Breast epithelium (tissue), 4 donors: ENCODE measurements at places on chromosomes 12 and 14. TPM values are rescaled to one million over a fixed set of nuclear protein-coding genes. Genes with fewer than 3 reads are reported as not detected.

- H3K4me1 ChIP-seq = no peaks in the 10 kb centered on the region
- H3K27me3 ChIP-seq = no peaks in the 10 kb centered on the region
- no peaks in the 10 kb centered on the region for H3K36me3 ChIP-seq
- no peak overlapping the region for H3K4me3 ChIP-seq
- H3K27ac ChIP-seq = no peak overlapping the region
Observed at GRCh38 chr14:85333841-85334240, 196.1 kb upstream of the FLRT2 start.

GRCh38 chr12:29733060-29733459, 50.7 kb downstream of the TMTC1 start:
- H3K4me1 ChIP-seq = no peaks in the 10 kb centered on the region
- H3K27ac ChIP-seq = peak overlapping the region; percentile 26
- no peak for DNase-seq
- no peak overlapping the region for H3K4me3 ChIP-seq

IFT81 gene
- total RNA-seq = 9.4 TPM

BICDL1 gene
- 5.6 TPM for total RNA-seq

- no peaks in the 10 kb centered on the region for H3K27me3 ChIP-seq
- no peaks in the 10 kb centered on the region for H3K4me1 ChIP-seq
- no peaks in the 10 kb centered on the region for H3K36me3 ChIP-seq
Observed at GRCh38 chr12:105507311-105508038, 177.0 kb downstream of the C12orf75 start.

DNA sequence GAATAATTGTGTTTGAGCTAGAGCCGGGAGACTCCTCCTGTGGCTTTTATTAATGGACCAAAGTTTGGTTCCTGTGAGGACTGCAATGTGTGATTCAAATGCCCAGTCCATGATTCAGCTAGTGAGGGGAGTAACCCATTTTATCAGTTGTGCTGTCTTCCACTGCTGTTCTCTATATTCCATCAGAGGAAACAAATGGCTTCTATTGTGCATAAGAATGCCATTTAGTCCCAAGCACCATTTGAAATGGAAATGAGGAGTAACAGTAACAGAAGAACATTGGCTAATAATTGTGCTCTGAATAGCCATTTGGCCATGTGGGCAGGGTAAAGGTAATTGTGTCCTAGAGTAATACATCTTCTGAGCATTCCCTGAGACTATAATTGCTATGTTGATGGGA, 642.7 kb downstream of the DIO2 start:
- no peak for DNase-seq
- no peaks in the 10 kb centered on the region for H3K27me3 ChIP-seq
- no peaks in the 10 kb centered on the region for H3K4me1 ChIP-seq
- H3K4me3 ChIP-seq = no peak overlapping the region
- no peaks in the 10 kb centered on the region for H3K36me3 ChIP-seq

DNA sequence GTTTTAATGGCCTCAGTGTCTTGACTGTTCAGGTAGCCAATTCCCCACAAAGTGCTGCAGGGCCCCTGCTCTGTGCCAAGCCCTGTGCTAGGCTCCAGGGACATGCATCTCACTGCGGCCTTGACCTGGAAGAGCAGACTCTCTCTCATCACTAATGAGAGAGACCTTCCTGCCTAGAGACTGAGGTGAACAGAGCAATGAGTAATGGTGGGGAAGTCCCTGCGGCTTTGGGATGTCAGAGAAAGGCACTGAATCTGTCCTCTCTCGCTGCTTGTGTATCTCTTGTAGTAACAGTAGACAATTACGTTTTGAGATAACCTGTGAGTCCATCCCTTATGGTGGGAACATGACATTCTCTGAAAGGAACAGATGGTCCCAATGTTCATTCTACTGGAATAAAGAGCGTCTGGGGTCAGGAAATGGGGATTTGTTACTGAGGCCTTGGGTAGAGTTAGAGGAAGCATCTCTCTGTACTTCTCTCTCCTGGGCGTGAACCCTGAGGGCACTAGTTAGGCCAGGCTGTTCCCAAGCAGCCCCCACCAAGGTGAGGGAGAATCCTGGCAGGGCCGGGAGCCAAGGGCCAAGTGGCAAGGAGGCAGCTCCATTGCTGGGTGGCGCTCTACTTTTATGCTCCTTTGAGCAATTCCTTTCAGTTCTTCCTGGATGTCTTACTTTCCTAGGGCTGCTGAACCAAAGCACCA, 13.5 kb downstream of the NFATC4 start:
- no peak for DNase-seq
- no peak overlapping the region for H3K27ac ChIP-seq
- H3K36me3 ChIP-seq = no peaks in the 10 kb centered on the region
- no peak overlapping the region for H3K4me3 ChIP-seq

CNTN1 gene
- total RNA-seq = 1.1 TPM

GRCh38 chr12:63822352-63822751, 22.1 kb upstream of the SRGAP1 start:
- H3K27ac ChIP-seq = no peak overlapping the region
- H3K4me3 ChIP-seq = no peak overlapping the region
- no peaks in the 10 kb centered on the region for H3K4me1 ChIP-seq
- no peaks in the 10 kb centered on the region for H3K27me3 ChIP-seq

TEX52 gene
- total RNA-seq = not detected

TAS2R10 gene
- 1.3 TPM for total RNA-seq

- H3K4me1 ChIP-seq = no peaks in the 10 kb centered on the region
- no peak overlapping the region for H3K27ac ChIP-seq
- H3K4me3 ChIP-seq = no peak overlapping the region
- no peak for DNase-seq
Observed at GRCh38 chr14:54259821-54260220, 137.0 kb upstream of the CDKN3 start.

GRCh38 chr12:122609732-122610131, 82.7 kb downstream of the KNTC1 start:
- no peaks in the 10 kb centered on the region for H3K36me3 ChIP-seq
- no peaks in the 10 kb centered on the region for H3K27me3 ChIP-seq
- no peak for DNase-seq

DNA sequence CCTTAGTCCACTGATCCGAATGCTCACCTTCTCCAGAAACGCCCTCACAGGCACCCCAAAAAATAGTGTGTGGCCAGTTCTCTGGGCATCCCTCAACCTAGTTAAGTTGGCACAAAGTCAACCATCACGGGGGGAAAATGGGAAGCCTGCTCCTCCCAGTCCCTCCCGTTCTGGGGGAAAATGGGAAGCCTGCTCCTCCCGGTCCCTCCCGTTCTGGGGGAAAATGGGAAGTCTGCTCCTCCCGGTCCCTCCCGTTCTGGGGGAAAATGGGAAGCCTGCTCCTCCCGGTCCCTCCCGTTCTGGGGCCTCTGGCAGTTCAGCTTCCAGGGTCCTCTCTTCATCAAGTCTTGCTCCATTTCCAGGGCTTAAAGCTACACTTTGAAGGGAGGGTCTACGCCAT, 106.1 kb downstream of the RIMBP2 start:
- no peaks in the 10 kb centered on the region for H3K36me3 ChIP-seq
- no peak for DNase-seq

ITFG2 gene
- 22.2 TPM for total RNA-seq

DNA sequence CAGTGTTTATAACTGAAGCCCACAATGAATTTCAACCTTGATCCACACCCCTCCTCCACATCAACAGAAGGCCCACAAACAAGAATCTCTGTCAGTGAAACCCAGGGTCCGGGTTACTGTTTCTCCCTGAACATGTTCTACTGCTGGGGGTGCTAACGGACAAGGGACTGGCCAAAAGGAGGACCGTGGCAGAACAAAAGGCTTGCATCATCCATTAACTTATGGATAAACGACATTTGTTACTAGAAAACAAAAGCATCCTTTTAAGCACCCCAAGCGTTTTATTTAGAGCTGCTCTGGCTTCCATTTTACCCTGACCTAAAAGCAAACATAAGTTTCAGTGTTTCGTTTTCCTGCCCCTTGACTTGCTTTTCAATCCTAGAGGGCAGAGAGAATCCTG, 32.2 kb downstream of the BRAP start:
- no peaks in the 10 kb centered on the region for H3K27me3 ChIP-seq
- H3K36me3 ChIP-seq = peaks cover 8% of the 10 kb centered on the region
- H3K4me3 ChIP-seq = no peak overlapping the region
- DNase-seq = no peak
- no peak overlapping the region for H3K27ac ChIP-seq

GRCh38 chr14:24875203-24875838, 174.6 kb downstream of the STXBP6 start:
- no peak overlapping the region for H3K27ac ChIP-seq
- no peak for DNase-seq
- H3K4me1 ChIP-seq = no peaks in the 10 kb centered on the region
- no peaks in the 10 kb centered on the region for H3K27me3 ChIP-seq
- H3K4me3 ChIP-seq = no peak overlapping the region

NPAS3 gene
- 0.96 TPM for total RNA-seq

- no peak overlapping the region for H3K4me3 ChIP-seq
- no peaks in the 10 kb centered on the region for H3K27me3 ChIP-seq
- no peaks in the 10 kb centered on the region for H3K4me1 ChIP-seq
- no peaks in the 10 kb centered on the region for H3K36me3 ChIP-seq
- no peak for DNase-seq
Observed at GRCh38 chr14:54643696-54644176, 76.8 kb downstream of the SAMD4A start.

BHLHE41 gene
- 29.7 TPM for total RNA-seq

DNA sequence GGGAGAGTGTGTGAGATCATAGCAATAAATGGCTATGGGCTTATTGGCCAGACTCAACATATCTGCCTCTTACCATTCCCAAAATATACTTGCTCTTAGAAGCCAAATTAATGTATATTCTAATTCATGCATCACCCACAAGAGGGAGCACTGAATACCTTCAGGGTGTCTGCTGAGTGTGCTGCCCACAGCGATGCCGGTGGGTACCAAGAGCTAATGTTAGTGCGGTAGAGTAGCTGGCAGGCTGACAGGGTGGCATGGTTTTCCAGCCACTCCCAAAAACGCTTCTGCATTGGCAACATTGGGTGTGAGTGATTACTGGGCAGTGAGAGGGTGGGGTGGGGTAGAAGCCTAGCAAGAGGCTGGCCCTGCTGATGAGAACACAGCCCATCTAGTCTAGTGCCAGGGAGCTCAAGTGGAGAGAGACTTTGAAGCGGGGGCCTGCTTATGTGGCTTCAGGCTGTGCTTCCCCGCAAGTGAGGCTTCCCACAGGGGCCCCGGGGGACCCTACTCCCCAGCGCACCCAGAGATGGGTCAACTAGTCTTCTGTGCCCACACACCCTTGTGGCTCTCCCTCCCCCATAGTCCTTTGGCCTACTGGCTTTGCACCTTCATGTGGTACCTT, 9.2 kb upstream of the PLEKHD1 start:
- no peak overlapping the region for H3K27ac ChIP-seq
- no peak for DNase-seq
- no peak overlapping the region for H3K4me3 ChIP-seq
- H3K36me3 ChIP-seq = no peaks in the 10 kb centered on the region

DNA sequence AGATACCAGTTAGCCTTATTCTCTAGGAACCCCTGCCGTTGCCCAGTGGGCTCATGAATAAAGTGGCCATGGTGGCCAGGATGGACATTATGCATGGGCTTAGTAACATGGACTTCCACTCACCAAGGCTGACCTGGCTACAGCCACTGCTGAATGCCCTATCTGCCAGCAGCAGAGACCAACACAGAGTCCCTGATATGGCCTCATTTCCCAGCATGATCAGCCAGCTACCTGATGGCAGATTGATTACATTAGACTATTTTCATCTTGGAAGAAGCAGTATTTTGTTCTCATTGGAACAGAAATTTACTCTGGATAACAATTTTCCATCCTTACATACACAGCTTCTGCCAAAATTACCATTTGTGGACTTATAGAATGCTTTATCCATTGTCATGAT, 16.2 kb upstream of the LPCAT3 start:
- H3K36me3 ChIP-seq = no peaks in the 10 kb centered on the region
- H3K4me1 ChIP-seq = no peaks in the 10 kb centered on the region
- no peak overlapping the region for H3K27ac ChIP-seq
- no peak for DNase-seq

PTCSC3 gene
- not detected for total RNA-seq

- H3K4me3 ChIP-seq = peak overlapping the region; percentile 92
- no peak for DNase-seq
- no peaks in the 10 kb centered on the region for H3K27me3 ChIP-seq
- peak overlapping the region; percentile 93 for H3K27ac ChIP-seq
- no peaks in the 10 kb centered on the region for H3K36me3 ChIP-seq
- no peaks in the 10 kb centered on the region for H3K4me1 ChIP-seq
Observed at GRCh38 chr14:66508547-66508845, 549 bp downstream of the GPHN start.

DNA sequence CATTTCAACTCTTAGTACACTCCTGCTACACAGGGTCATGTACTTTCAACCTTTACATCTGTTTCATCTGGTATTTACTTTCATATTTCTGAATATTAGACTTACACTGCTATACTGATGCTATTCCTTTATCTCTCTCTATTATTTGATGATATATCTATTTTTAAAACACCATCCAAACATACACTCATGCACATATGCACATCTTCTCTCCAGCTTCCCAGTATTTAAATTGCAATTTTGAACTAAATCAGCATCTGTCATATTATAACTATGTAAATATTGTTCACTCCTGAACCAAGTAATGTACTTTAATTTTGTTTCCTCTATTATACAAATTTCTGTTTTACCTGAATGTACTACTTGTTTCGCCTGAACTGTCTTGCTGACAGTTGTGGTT, 293.6 kb upstream of the FLRT2 start:
- DNase-seq = no peak
- H3K36me3 ChIP-seq = no peaks in the 10 kb centered on the region
- H3K4me3 ChIP-seq = no peak overlapping the region
- H3K27me3 ChIP-seq = no peaks in the 10 kb centered on the region
- H3K27ac ChIP-seq = no peak overlapping the region
- H3K4me1 ChIP-seq = no peaks in the 10 kb centered on the region

NUP107 gene
- 44.6 TPM for total RNA-seq

NIN gene
- total RNA-seq = 40.4 TPM

FSCB gene
- 0.59 TPM for total RNA-seq

PA2G4 gene
- 116 TPM for total RNA-seq

HCAR1 gene
- 3.2 TPM for total RNA-seq

DNA sequence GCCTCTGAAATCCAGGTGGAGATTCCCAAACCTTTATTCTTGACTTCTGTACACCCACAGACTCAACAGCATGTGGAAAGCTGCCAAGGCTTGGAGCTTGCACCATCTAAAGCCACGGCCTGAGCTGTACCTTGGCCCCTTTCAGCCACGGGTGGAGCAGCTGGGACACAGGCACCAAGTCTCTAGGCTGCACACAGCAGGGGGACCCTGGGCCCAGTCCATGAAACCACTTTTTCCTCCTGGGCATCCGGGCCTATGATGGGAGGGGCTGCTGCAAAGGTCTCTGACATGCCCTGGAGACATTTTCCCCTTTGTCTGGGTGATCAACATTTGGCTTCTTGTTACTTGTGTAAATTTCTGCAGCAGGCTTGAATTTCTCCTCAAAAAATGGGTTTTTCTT, 32.0 kb downstream of the EIF2S3B start:
- H3K27ac ChIP-seq = no peak overlapping the region
- no peaks in the 10 kb centered on the region for H3K27me3 ChIP-seq
